ENCODE measurements at places on chromosomes 16 and 17. TPM values are rescaled to one million over a fixed set of nuclear protein-coding genes. Genes with fewer than 3 reads are reported as not detected.
A peak's percentile ranks its signal among the peaks of the same experiment; 100 is the strongest.

HOXB1 gene
- total RNA-seq = not detected

RPTOR gene
- total RNA-seq = 38.2 TPM

KRTAP4-6 gene
- total RNA-seq = not detected

DHRS7C gene
- not detected for total RNA-seq

TNFAIP1 gene
- 36.9 TPM for total RNA-seq

NOD2 gene
- 0.92 TPM for total RNA-seq

SMCR8 gene
- 16.7 TPM for total RNA-seq

CACNG1 gene
- total RNA-seq = not detected

FMNL1 gene
- total RNA-seq = 3.6 TPM

TPSB2 gene
- total RNA-seq = 16.6 TPM

MPV17L gene
- total RNA-seq = 6.9 TPM

RSAD1 gene
- 30.6 TPM for total RNA-seq

ATP2C2 gene
- total RNA-seq = 13.2 TPM

GRCh38 chr17:77688369-77688768, 270.1 kb upstream of the TNRC6C start:
- H3K36me3 ChIP-seq = no peaks in the 10 kb centered on the region
- H3K4me1 ChIP-seq = peaks cover 3% of the 10 kb centered on the region
- H3K27ac ChIP-seq = no peak overlapping the region
- no peak overlapping the region for H3K4me3 ChIP-seq

- no peaks in the 10 kb centered on the region for H3K27me3 ChIP-seq
- H3K36me3 ChIP-seq = no peaks in the 10 kb centered on the region
- no peak overlapping the region for H3K4me3 ChIP-seq
- H3K27ac ChIP-seq = no peak overlapping the region
- no peaks in the 10 kb centered on the region for H3K4me1 ChIP-seq
- DNase-seq = no peak
Measured at GRCh38 chr17:4440690-4441686, 7.2 kb downstream of the SPNS3 start.

GRCh38 chr17:74861662-74862107, 2.0 kb upstream of the GRIN2C start:
- H3K27ac ChIP-seq = no peak overlapping the region
- no peak for DNase-seq
- no peak overlapping the region for H3K4me3 ChIP-seq
- peaks cover 3% of the 10 kb centered on the region for H3K27me3 ChIP-seq

- peak; percentile 72 for DNase-seq
- peaks cover 6% of the 10 kb centered on the region for H3K36me3 ChIP-seq
- no peaks in the 10 kb centered on the region for H3K27me3 ChIP-seq
Measured at GRCh38 chr16:19086322-19087199, 19.1 kb downstream of the COQ7 start.

- H3K4me3 ChIP-seq = no peak overlapping the region
- H3K27me3 ChIP-seq = no peaks in the 10 kb centered on the region
- no peaks in the 10 kb centered on the region for H3K36me3 ChIP-seq
- H3K4me1 ChIP-seq = peaks cover 36% of the 10 kb centered on the region
- no peak for DNase-seq
Measured at GRCh38 chr17:882827-883585, 96.6 kb downstream of the NXN start.

- DNase-seq = no peak
- H3K4me1 ChIP-seq = peaks cover 23% of the 10 kb centered on the region
- no peaks in the 10 kb centered on the region for H3K36me3 ChIP-seq
- H3K4me3 ChIP-seq = no peak overlapping the region
- H3K27me3 ChIP-seq = no peaks in the 10 kb centered on the region
- H3K27ac ChIP-seq = no peak overlapping the region
Measured at GRCh38 chr16:48049847-48050246, 105.9 kb downstream of the ABCC12 start.

GRCh38 chr16:59305850-59306249, 571.7 kb upstream of the GOT2 start:
- no peak for DNase-seq
- no peaks in the 10 kb centered on the region for H3K27me3 ChIP-seq
- H3K4me3 ChIP-seq = no peak overlapping the region
- no peak overlapping the region for H3K27ac ChIP-seq

DNA sequence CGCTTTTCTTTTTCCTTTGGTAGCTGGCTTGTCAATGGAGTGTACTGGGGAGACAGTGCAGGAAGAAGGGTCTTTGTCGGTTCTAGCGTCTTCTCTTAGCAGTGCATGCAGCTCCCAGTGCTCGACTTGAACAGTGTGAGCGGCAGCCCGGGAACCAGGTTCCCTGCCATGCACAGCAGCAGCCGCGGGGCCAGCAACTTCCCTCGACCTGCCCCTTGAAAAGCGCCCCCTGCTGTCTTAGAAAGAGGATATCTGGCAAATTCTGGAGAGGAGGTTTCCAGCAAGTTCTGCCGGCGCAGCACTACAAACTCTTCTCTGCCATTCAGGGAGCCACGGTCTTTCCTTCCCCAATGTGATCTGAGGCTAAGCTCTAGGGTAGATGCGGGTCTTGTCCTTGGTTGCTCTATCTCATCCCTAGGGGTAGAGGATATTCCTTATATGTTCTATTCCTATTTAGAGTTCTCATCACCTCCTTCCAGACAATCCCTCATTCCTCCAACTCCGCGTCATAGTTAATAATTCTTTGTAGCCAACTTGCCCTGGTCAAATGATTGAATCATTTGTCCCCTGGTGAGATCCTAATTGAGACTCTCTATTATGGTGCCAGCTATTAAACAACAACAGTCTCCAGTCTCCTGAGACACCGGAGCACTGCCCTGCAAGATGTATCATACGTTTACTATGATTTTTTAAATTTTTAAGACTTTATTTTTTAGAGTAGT, 451.3 kb downstream of the PMP22 start:
- H3K27me3 ChIP-seq = no peaks in the 10 kb centered on the region
- H3K4me3 ChIP-seq = no peak overlapping the region
- H3K4me1 ChIP-seq = no peaks in the 10 kb centered on the region
- H3K27ac ChIP-seq = no peak overlapping the region

- DNase-seq = peak; percentile 49
- no peaks in the 10 kb centered on the region for H3K36me3 ChIP-seq
- H3K27ac ChIP-seq = peak overlapping the region; percentile 5
- H3K27me3 ChIP-seq = no peaks in the 10 kb centered on the region
- no peak overlapping the region for H3K4me3 ChIP-seq
Measured at GRCh38 chr16:75087375-75087979, 29.1 kb downstream of the LDHD start.

- H3K4me3 ChIP-seq = no peak overlapping the region
- H3K36me3 ChIP-seq = no peaks in the 10 kb centered on the region
- H3K27ac ChIP-seq = no peak overlapping the region
- H3K27me3 ChIP-seq = no peaks in the 10 kb centered on the region
- H3K4me1 ChIP-seq = no peaks in the 10 kb centered on the region
Measured at GRCh38 chr16:66474750-66475199, 47.7 kb downstream of the BEAN1 start.

DNA sequence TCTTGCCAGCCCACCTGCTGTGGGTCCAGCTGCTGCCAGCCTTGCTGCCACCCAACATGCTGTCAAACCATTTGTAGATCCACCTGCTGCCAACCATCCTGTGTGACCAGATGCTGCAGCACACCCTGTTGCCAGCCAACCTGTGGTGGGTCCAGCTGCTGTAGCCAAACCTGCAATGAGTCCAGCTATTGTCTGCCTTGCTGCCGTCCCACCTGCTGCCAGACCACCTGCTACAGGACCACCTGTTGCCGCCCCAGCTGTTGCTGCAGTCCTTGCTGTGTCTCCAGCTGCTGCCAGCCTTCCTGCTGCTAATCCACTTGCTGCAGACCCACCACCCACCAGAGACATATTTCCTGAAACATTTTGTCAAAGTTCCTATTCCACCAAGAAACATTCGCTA, 641 bp downstream of the KRTAP9-1 start:
- H3K4me3 ChIP-seq = no peak overlapping the region
- DNase-seq = no peak
- no peak overlapping the region for H3K27ac ChIP-seq
- H3K4me1 ChIP-seq = no peaks in the 10 kb centered on the region
- H3K27me3 ChIP-seq = no peaks in the 10 kb centered on the region

GRCh38 chr16:16015849-16016248, 66.4 kb downstream of the ABCC1 start:
- no peak overlapping the region for H3K4me3 ChIP-seq
- peaks cover 32% of the 10 kb centered on the region for H3K4me1 ChIP-seq
- peak overlapping the region; percentile 75 for H3K27ac ChIP-seq
- no peaks in the 10 kb centered on the region for H3K27me3 ChIP-seq
- no peak for DNase-seq

DNA sequence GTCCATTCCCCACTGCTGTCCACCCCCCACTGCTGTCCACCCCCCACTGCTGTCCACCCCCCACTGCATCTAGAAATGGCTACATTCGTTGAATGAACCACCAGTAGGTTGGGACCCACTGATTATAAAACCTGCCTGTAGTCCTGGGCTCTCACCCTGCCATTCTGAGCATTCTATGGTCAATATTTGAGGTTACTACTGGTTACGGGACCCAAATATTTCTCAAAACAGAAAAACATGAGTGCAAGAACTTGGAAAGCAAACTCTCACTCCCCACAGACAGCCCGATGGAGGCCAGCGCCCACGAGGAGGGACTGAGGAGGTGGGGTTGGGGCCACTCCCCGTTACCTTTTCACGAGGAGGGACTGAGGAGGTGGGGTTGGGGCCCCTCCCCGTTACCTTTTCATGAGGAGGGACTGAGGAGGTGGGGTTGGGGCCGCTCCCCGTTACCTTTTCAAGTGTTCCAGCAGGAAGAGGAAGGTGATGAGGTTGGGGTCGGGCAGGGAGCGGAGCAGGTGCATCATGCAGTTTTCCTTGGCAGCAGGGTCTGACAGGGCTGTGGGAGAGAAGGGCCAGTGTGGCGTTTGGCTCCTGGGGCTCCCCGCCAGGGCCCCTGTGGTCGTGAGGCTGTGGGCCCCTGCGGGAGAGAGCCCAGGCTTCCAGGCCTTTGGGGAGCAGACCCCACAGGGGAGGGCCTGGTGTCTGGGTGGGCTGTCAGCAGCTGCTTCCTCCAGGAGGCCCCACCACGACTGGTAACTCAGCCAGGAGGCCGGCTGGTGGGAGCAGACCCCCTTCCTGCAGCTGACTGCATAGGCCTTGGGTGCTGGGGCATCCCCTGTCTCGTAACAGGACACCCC, 12.5 kb downstream of the TIMM22 start:
- no peak overlapping the region for H3K4me3 ChIP-seq
- H3K27ac ChIP-seq = no peak overlapping the region
- peaks cover 21% of the 10 kb centered on the region for H3K4me1 ChIP-seq
- no peaks in the 10 kb centered on the region for H3K27me3 ChIP-seq
- no peak for DNase-seq

- H3K27me3 ChIP-seq = no peaks in the 10 kb centered on the region
- no peak overlapping the region for H3K4me3 ChIP-seq
- H3K36me3 ChIP-seq = no peaks in the 10 kb centered on the region
- H3K4me1 ChIP-seq = peaks cover 50% of the 10 kb centered on the region
- peak; percentile 99 for DNase-seq
Measured at GRCh38 chr16:29290631-29291247, 115.8 kb downstream of the NPIPB11 start.

GRCh38 chr16:28192806-28193529, 18.8 kb downstream of the XPO6 start:
- no peak overlapping the region for H3K27ac ChIP-seq
- H3K27me3 ChIP-seq = no peaks in the 10 kb centered on the region
- H3K4me1 ChIP-seq = no peaks in the 10 kb centered on the region
- DNase-seq = no peak

- no peak overlapping the region for H3K4me3 ChIP-seq
- DNase-seq = no peak
- no peaks in the 10 kb centered on the region for H3K4me1 ChIP-seq
- no peak overlapping the region for H3K27ac ChIP-seq
Measured at GRCh38 chr16:5633845-5634440, 536.3 kb upstream of the EEF2KMT start.

DNA sequence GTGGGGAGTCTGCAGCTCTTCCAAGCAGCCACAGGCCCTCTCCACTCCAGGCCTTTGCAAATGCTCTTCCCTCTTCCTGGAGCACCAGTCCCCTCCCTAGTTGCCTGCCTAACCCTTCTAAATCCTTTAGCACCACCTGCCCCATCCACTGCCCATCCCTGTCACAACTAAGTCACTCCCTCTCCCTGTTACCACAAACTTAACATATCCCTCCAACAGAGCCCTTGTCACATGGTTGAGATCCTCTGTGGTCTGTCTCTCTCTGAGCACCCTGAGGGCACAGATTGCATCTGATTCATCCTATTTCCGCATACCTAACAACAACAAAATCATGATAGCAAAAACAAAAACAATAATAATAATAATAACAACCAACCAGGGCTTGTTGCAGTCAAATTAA, 11.0 kb upstream of the BEAN1 start:
- no peaks in the 10 kb centered on the region for H3K27me3 ChIP-seq
- H3K4me1 ChIP-seq = no peaks in the 10 kb centered on the region
- DNase-seq = no peak
- no peak overlapping the region for H3K4me3 ChIP-seq

DNA sequence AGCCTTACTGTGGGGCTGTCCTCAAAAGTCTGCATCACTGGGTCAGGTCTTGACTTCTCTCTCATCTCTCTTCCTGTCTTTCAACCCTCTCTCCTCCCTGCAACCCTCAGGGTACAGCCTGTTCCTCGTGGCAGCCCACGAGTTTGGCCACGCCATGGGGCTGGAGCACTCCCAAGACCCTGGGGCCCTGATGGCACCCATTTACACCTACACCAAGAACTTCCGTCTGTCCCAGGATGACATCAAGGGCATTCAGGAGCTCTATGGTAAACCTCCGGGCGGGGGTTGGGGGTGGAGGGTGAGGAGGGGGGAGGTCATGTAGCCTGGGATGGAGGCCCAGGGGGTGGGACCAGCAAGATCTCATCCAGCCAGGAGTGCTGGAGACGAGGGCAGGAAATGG, 12.7 kb downstream of the MMP2 start:
- DNase-seq = no peak
- no peak overlapping the region for H3K4me3 ChIP-seq
- no peak overlapping the region for H3K27ac ChIP-seq
- H3K4me1 ChIP-seq = peaks cover 14% of the 10 kb centered on the region
- no peaks in the 10 kb centered on the region for H3K36me3 ChIP-seq

- no peaks in the 10 kb centered on the region for H3K36me3 ChIP-seq
- peaks cover 16% of the 10 kb centered on the region for H3K4me1 ChIP-seq
- H3K4me3 ChIP-seq = no peak overlapping the region
Measured at GRCh38 chr17:21124086-21124485, 2.7 kb upstream of the DHRS7B start.

DNA sequence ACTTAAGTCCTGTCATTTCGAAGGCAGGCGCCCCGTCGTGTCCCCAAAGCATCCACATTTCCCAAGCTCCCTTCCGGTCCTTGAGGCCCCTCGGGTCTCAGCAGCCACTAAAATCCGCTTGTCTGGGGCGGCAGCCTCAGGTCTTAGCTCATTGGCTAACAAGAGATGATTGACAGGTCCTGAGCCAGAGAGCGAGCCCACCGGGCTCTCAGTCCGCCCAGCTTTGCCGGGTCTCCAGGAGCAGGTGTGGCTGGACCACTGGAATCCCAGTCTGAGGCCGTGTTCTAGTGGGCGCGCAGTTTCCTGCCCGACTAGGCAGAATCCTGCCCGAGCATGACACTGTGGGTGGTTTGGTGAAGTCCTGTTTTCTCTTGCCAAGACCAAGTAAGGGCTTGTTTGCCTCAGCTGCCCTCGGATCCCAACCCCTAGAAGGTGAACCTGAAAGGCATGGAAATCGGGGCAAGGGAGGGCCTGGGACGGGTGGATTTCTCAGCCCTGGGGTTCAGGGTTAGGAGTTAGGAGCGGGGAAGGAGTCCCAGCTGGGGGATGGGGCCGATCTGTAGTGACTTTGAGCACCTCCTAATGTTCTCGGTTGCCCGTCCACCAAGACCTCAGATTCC, 42.8 kb downstream of the MRC2 start:
- no peak for DNase-seq
- no peaks in the 10 kb centered on the region for H3K27me3 ChIP-seq
- no peak overlapping the region for H3K27ac ChIP-seq
- H3K36me3 ChIP-seq = no peaks in the 10 kb centered on the region
- H3K4me3 ChIP-seq = no peak overlapping the region
